Muscle of leg (tissue), 16 donors: ENCODE measurements at places on chromosomes 1 and 21.

DNA sequence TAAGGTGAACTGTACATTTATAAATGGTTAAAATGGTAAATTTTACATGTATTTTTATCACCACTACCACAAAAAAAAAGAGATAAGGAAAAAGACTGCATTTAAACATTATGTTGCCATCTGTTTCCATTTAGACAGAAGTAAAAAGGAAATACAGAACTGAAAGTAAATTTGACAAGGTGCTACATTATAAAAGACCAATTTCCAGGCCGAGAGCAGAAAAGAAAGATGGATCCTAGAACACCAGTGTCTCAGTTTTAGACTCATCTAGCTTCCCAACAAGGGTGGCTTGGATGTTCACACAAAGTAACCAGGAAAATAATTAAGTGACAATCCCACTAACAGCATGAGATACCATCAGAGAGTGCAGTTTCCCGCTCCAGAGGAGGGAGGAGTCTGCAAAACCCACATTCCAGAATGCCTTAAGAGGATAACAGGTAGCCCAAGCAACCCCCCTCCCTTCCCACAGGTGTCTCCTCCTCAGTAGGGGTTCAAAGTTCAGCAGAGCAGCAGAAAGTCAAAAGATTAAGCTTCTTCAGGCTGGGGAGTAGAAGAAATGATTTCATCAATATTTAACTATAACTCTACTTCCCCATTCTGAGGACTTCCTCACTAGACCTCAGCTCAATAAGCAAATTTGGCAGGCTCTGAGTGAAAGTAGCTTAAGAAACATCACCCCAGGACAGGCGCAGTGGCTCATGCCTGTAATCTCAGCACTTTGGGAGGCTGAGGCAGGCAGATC, 11.8 kb downstream of the TPM3 start:
- no peak overlapping the region for H3K4me3 ChIP-seq
- peaks cover 23% of the 10 kb centered on the region for H3K36me3 ChIP-seq
- peaks cover 40% of the 10 kb centered on the region for H3K4me1 ChIP-seq
- peak; percentile 52 for DNase-seq
- no peak overlapping the region for H3K27ac ChIP-seq

DNA sequence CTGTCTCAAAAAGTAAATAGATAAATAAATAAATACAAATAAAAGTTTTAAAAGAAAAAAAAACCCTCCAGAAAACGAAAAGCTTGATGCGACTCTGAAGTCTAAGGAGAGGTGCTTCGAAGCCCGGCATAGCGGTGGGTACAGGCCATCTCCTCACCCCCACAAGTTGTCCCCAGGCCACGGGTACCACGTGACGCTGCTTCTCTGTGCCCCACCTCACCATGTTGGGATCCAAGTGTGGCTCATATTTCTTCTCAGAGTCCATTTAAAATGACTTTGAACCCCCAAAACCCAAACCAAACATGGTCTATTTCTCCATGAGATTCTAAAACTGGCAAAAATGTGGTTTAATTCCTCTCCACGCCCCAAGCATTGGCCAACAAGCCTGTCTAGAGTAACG, 32.9 kb upstream of the ZC3H12A start:
- no peak overlapping the region for H3K4me3 ChIP-seq
- H3K27me3 ChIP-seq = peaks cover 2% of the 10 kb centered on the region
- no peaks in the 10 kb centered on the region for H3K4me1 ChIP-seq

- DNase-seq = no peak
- no peaks in the 10 kb centered on the region for H3K27me3 ChIP-seq
- no peak overlapping the region for H3K27ac ChIP-seq
- peaks cover 9% of the 10 kb centered on the region for H3K4me1 ChIP-seq
- no peak overlapping the region for H3K4me3 ChIP-seq
These were observed 46.3 kb downstream of the XCL2 start for GRCh38 chr1:168497376-168497950.

GRCh38 chr1:145999321-146000024, 3.1 kb upstream of the TXNIP start:
- peaks cover 10% of the 10 kb centered on the region for H3K36me3 ChIP-seq
- peak; percentile 66 for DNase-seq
- peak overlapping the region; percentile 66 for H3K27ac ChIP-seq
- H3K27me3 ChIP-seq = no peaks in the 10 kb centered on the region

DNA sequence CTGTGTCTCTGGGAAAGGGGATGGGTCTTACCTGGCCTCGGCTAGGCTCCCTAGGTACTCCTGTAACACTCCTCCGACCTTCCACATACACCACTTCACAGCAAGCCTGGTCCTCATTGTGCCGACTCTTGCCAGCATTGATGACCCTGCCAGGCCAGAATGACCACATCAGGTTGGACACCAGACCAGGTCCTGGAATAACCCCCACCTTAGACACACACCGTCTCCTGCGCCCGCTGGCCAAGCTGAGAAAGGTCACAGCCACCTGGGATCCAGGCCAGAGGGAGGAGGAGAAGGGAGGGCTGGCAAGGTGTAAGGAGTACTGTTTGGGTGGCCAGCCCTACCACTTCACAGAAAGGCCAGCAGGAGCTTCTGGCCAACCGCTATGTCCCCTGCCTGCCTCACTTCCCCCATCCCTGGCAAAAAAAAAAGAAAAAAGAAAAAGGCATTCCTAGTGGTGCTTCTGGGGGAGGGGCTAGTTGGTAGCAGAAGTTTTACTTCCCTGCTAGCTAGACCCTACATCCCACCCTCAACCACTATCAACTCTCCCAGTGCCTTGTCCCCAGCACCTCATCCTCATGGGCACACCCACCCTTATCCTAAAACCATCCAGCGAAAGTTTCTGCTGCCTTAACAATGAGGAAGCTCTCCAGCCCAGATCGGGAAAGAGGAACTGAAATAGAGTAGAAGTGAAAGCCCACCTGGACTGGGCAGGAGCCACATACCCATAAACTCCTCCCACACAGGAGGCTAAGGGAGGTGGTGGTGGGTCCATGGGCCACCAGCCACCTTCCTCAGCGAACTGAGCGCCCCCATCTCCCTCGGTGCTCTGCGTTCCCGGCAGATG, 1.4 kb downstream of the PPM1J start:
- H3K27me3 ChIP-seq = peaks cover 53% of the 10 kb centered on the region
- no peaks in the 10 kb centered on the region for H3K36me3 ChIP-seq

DNA sequence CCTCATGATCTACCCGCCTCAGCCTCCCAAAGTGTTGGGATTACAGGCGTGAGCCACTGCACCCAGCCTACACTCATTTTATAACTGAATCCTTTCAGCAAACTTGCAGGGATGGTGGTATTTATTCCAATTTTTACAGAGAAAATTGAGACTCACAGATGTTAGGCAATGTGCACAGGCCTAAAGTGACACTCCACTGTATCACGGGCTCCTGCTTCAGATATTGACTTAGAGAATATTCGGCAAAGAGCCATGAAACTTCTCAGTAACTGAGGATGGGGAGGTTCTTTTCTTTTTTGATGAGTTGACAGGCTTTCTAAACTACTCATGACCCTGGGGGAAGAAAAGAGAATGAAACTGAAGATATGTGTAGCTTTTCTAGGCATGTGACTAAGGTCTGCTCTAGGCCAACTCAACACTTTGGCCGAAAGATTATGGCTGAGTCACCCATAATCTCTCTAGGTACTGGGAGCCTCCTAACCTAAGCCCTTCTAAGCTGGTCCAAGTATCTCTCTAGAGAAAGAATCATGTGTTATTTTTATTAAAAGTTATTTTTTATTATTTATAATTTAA, 19.9 kb upstream of the PTCH2 start:
- peaks cover 2% of the 10 kb centered on the region for H3K4me1 ChIP-seq
- H3K27me3 ChIP-seq = no peaks in the 10 kb centered on the region

- no peak overlapping the region for H3K4me3 ChIP-seq
- H3K27ac ChIP-seq = peak overlapping the region; percentile 35
- peaks cover 26% of the 10 kb centered on the region for H3K4me1 ChIP-seq
- H3K36me3 ChIP-seq = no peaks in the 10 kb centered on the region
These were observed 3.2 kb upstream of the THEMIS2 start for GRCh38 chr1:27868932-27869718.

DNA sequence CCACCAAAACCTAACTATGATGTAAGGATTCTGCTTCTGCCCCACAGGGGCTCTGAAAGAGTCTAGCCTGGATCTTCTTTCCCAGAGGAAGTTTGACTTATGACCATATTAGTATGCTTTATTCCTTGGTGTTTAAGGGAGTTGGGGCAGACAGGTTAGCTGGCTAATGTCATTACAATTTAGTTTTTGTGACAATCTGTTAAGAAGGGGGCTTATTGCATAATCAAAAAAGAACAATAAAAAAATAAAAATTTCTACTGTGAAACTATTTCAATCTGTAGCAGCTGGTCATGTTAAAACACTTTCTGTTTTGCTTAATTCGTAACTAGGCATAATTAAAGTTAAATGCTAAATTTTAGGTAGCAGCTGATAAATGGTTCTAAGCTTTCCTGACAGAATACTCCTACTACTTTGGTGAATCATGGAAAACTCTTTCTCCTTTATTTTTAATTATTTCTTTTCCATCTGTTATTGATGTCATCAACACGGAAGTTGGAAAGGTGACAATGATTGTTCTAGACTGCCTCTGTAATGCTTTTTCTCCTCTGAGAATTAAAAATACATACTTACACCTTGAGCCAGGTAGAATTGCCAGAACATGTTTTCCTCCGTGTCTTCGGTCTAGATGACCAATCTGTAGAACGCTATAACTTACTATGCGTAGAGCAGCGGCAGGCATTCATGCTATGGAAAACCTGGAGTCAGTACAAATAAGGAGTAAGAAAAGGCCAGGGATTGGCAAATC, 18.6 kb downstream of the DYRK3 start:
- DNase-seq = peak; percentile 42
- peak overlapping the region; percentile 45 for H3K27ac ChIP-seq
- H3K36me3 ChIP-seq = peaks cover 2% of the 10 kb centered on the region
- no peaks in the 10 kb centered on the region for H3K27me3 ChIP-seq
- H3K4me3 ChIP-seq = no peak overlapping the region
- H3K4me1 ChIP-seq = peaks cover 40% of the 10 kb centered on the region

DNA sequence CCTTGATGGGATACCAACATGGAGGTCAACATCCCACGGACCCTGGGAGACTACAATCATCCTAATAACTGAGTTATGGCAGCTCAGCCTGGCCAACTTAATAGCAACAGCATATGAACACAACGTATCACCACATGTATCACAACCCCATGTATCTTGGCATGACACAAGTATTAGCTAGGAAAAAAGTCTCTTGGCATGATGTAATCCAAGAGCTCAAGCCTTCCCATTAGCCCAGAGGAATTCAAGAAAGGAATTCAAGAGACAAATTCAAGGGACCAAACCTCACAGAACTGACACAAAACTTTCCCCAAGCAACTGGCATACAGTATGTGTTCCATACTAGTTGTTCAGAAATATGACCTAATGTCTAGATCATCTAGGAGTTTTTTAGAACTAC, 100.9 kb upstream of the HMGB4 start:
- H3K4me1 ChIP-seq = peaks cover 3% of the 10 kb centered on the region
- H3K27me3 ChIP-seq = no peaks in the 10 kb centered on the region
- DNase-seq = peak; percentile 20
- no peak overlapping the region for H3K27ac ChIP-seq
- H3K4me3 ChIP-seq = no peak overlapping the region
- H3K36me3 ChIP-seq = no peaks in the 10 kb centered on the region

- peak; percentile 25 for DNase-seq
- no peaks in the 10 kb centered on the region for H3K27me3 ChIP-seq
- H3K27ac ChIP-seq = no peak overlapping the region
- peaks cover 44% of the 10 kb centered on the region for H3K36me3 ChIP-seq
These were observed 36.5 kb downstream of the SCCPDH start for GRCh38 chr1:246760422-246761347.

- peak overlapping the region; percentile 6 for H3K27ac ChIP-seq
- no peaks in the 10 kb centered on the region for H3K27me3 ChIP-seq
- H3K4me3 ChIP-seq = no peak overlapping the region
These were observed 88.4 kb downstream of the C21orf91 start for GRCh38 chr21:17730782-17731181.

- peaks cover 7% of the 10 kb centered on the region for H3K4me1 ChIP-seq
- no peak overlapping the region for H3K27ac ChIP-seq
- DNase-seq = no peak
- H3K36me3 ChIP-seq = no peaks in the 10 kb centered on the region
- H3K27me3 ChIP-seq = peaks cover 7% of the 10 kb centered on the region
- no peak overlapping the region for H3K4me3 ChIP-seq
These were observed 12.8 kb upstream of the TRIM63 start for GRCh38 chr1:26079960-26080814.
